Hippocampal formation (tissue), 2 donors: ENCODE measurements at places on chromosomes 6 and 20.

DNA sequence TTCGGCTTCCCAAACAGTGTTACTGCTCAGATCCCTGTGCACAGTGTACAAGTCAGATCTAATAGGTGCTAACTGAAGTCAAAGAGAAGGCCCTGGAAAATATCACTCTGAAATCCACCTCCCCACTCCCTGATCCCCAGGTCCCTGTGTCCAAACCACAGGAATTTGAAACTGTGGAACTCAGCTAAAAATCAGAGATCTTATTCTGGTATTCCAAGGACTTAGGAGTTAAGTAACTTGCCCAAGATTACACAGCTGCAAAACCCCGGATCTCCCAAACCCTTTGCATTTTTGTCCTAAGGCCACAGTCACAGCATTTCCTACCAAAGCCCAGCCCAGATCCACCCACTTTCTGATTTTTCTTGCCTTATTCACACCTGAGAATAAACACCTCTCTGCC is 32.3 kb upstream of the SLC23A2 start:
- no peak for DNase-seq

- no peak for DNase-seq
Observed at GRCh38 chr6:100818066-100818465, 63.1 kb downstream of the ASCC3 start.

DNA sequence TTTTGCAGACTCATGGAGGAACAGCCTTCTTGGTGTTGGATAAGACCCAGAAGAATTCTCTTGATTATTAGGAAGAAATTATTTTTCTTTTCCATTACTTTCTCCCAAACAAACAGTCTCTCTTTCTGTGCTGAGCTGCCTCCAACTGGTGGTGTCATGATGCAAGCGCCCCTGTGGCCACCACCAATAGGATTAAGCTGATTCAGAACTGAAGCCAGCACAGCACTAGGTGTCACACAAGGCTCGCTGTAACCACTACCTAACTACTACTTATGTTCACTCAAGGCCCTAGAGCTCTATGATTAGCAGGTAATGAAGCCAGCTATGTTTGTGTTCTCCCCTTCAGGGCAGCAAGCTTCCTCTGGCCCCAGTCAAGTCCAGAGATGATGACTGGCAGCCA is 123.4 kb downstream of the HTR1B start:
- no peak for DNase-seq

DNA sequence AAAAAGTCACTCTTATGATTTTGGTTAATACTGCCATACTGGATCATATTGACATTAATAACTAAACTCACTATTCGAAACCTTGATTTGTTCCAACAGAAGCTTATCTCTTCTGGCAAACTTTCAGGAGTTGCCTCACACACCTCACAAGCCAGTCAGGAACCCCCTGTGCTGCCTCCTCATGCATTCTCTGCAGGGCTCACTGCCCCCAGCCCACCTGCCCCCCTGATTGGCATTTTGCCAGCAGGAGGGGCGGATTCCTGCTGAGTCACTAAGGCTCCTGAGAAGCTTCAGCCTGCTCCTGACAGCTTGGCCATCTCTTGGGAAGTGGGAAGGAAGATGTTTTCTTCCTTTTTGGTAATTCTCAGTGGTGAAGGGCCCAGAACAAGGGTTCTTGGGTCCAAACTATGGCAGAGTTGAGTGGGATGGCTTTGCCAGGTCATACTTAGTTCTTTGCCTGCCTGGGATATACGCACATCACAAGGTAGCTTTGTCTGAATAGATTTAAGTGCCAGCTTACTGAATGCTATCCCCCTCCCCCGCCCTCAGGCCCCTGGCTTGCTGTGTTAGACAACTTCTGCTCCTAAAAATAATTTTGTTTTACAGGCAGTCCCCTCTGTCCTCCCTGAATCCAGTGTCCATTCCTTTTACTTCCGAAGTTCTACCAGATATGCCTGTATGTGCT is 31.4 kb downstream of the SLC35F1 start:
- DNase-seq = no peak

DNA sequence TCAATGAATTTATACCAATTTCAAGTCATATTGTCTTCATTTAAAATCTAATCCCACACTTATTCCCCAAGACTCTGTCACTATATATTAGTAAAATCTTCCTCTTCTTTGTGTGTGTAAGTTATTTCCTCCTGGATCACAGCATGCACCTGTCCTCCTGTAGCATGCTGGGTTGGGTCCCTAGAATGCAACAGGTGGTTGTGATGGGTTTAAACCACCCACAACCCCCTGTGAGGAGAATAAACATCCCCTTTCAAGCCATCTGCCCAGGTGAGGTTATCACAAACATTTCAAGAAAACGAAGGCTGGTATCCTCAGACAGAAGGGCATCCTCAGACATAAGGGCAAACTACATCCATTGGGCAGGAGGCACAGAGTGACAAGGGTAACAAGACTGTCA is 26.4 kb downstream of the DZANK1 start:
- DNase-seq = no peak

GRCh38 chr6:36743032-36743431 is 45.4 kb downstream of the RAB44 start:
- DNase-seq = no peak

GRCh38 chr6:167407239-167408064 is 82.6 kb downstream of the TTLL2 start:
- DNase-seq = no peak

DNA sequence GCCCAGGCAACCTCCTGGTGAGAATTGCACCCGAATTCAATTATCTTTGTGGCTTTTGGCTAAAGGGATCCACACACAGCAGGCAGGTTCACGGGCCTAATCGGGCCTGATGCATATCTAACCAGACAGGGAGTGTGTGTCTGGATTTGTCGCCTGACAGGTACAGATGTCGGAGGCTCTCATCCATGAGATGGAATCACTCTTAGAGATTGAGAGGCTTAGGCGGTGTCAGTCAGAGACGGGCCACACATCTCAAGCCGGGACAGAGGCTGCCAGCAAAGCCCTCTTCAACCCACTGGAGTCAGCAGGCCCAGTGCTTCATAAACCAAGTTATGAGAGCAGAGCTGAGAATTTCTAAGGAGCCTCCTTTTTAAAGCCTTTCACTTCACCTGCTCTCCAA is 247.0 kb downstream of the LRFN2 start:
- no peak for DNase-seq

DNA sequence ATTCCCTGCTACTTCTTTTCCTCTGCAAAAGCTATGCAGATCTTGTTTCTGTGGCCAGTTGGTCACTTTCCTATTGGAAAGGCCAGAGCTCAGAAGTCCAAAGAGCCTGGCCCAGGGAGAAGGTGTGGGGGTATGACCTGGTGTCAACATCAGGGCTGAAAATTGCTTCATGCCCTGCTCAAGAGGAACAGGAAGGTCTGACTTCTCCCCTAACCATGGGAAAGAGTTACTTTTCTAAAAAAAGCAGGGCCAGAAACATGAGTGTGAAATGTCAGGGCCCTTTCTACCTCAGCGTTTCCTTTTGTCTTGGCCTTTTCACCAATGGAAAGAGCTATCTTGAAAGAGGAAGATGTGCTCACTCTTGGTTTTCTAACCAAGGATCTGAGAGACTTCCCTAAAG is 117.4 kb downstream of the MAFB start:
- DNase-seq = no peak

DNA sequence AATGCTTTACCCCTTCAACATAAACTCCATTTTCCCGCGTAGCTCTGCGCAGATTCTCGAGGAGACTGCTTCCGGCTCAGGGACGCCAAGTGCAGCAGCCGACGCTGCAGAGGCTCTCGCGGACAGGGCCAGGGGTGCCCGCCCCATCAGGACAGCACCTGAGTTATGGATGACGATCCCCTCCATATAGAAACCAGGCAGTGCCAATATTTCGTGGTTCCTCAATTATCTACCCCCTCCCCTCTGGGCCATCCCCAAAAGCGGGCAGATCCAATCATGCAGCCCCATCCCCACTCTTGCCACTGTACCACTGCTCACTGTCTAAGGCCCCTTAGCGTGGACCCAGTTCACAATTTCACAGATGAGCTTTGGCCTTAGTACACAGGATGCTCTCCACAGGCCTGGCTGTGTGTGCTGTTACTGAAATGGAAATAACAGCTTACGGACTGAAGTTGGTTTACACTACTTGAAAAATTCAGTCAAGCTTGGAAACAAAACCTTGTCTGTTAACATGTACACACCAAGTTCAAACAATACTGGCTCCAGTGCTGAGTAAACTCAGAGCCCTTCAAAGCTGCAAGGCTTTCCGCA is 74.5 kb downstream of the DACT2 start:
- no peak for DNase-seq

DNA sequence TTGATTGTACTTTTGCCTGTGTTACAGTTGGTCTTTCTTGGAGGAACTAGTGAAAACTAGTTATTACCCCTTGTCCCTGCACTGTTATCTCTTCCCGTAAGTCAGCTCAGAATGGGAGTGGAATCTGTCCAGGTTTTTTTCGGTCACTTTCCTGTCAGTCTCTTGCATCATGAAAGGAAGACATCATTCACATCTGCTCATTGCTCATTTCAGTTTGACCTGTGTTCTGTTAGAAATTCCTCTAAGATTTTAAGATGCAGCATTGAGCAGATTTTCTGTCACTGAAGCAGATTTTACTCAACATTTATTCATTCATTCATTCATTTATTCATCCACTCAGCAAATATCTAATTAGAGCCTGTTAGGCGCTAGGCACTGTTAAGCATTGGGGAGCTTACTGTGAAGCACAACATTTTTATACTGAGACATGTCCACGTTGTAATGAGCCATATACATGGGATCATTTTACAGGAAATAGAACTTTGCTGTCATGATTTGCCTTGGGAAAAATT is 33.1 kb upstream of the HINT3 start:
- DNase-seq = no peak

DNA sequence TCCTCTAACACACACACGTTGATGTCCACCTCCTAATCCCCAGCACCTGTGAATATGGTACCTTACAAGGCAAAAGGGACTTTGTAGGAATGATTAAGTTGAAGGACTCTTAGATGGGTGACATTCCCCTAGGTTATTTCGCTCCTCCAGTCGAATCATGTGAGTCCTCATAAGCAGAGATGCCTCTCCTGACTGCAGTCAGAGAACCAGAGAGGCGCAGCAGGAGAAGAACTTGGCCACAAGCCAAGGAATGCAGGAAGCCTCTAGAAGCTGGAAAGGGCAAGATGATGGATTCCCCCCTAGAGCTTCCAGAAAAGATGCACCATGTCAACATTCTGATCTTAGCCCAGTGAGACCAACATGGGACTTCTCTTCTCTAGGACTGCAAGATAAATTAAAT is 133.1 kb upstream of the PTPRT start:
- no peak for DNase-seq

DNA sequence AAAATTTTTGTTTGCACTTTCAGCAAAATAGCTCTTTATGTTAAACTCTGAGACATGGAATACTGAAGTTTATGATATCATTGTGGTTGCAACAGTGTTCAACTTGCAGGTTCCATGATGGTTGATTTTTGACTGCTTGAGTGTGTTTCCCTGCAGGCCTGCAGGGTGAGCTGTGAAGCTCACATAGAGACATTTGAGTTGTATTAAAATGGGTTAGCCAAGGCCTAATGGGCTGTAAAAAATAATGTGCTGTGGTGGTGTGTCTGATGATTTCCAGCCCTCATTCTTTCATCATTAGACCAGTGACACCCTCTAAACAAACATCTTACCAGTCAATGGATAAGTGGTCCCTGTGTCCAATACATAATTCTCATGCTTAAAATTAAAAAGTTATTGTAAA is 321.4 kb downstream of the FARS2 start:
- no peak for DNase-seq

- DNase-seq = no peak
Observed at GRCh38 chr6:110408901-110409300, 6.5 kb downstream of the DDO start.

DNA sequence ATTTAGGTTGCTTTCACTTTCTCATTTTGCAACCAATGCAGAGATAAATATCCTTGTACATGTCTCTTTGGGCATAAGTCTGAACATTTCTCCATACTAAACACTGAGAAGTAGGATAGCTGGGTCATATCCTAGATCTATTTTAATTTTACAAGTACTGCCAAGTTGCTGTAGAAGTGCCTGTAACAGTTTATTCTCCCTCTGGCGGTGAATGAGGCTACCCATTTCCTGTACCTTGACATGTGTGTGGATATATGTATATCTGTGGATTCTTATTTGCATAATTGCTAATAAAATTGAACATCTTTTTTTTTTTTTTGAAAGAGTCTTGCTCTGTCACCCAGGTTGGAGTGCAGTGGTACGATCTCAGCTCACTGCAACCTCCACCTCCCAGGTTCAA is 48.0 kb upstream of the PNRC1 start:
- DNase-seq = no peak

DNA sequence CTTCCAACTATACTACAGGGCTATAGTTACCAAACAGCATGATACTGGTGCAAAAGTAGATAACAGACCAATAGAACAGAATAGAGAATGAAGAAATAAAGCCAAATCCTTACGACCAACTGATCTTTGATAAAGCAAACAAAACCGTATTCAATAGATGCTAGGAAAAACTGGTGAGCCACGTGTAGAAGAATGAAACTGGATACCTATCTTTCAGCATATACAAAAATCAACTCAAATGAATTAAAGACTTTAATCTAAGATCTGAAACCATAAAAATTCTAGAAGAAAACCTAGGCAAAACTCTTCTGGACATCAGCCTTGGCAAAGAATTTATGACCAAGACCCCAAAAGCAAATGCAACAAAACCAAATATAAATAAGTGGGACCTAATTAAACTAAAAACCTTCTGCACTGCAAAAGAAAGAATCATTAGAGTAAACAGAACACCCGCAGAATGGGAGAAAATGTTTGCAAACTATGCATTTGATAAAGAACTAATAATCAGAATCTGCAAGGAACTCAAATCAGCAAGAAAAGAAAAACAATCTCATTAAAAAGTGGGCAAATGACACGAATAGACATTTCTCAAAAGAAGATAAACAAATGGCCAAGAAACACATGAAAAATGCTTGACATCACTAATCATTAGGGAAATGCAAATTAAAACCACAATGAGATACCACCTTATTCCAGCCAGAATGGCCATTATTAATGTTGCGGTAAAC is 109.8 kb downstream of the TAF4 start:
- no peak for DNase-seq

- DNase-seq = no peak
Observed at GRCh38 chr6:79671600-79672266, 40.6 kb downstream of the SH3BGRL2 start.

GRCh38 chr20:33787253-33787891 is 23.8 kb upstream of the CHMP4B start:
- no peak for DNase-seq

- no peak for DNase-seq
Observed at GRCh38 chr6:17971128-17972073, 16.0 kb downstream of the KIF13A start.
